ENCODE measurements at places on chromosomes 2 and 18.

GRCh38 chr2:233487748-233488345 is 78.7 kb downstream of the USP40 start:
- DNase-seq, result no peak

DNA sequence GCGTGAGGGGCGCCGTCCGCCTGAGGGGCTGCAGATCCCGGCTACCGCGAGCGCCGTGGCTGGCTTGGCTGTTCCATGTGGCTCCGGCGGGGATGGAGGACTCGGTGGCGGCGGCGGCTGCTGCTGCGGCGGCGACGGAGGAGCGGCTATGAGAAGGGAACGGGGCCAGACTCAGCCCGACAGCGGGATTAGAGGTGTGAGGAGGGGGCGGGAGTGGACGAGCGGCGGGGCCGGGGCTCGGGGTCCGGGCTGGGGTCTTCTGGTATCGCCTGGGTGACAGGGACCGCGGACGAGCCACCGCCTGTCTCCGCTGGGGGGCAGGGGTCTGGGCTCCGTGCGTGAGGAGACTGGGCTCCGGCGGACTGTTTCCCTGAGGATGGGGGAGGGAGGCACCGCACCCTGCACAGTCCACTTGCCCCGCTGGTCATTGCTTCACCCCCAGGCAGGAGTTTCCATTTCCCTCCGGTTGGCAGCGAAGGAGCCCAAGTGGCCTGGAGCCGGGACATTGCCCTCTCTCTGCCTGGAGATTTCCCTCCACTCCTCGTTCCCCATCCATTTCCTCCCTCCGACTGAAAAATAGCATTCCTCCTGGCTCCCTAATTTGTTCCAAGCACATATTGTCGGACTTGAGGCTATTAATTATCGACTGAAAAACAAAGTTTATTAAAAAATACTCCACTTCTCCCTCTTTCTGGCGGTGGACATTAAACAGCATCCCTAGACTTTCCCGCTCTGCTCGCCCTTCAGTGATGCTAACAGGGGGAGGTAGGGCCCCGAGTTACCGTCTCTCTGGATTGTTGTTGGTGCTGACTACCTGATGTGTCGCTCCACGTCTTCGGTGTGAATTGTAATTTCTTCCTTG is 577 bp downstream of the EHBP1 start:
- no peak for DNase-seq

- no peak for DNase-seq
These were observed 478 bp upstream of the PRKAG3 start for GRCh38 chr2:218832081-218832480.

DNA sequence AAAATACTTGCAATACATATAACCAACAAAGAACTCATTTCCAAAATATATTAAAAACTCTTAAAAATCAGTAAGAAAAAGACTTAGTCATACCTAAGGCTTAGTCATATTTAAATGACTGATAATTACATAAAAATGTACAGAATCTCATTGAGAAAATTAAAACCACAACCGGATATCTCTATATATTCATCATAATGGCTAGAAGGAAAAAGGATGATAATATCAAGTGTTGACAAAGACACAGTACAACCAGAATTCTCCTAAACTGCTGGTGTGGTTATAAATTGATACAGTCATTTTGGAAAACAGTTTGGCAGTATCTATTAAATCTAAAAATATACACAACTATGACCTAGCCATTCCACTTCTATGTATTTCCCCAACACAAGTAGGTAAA is 27.1 kb upstream of the IHH start:
- DNase-seq, result no peak

DNA sequence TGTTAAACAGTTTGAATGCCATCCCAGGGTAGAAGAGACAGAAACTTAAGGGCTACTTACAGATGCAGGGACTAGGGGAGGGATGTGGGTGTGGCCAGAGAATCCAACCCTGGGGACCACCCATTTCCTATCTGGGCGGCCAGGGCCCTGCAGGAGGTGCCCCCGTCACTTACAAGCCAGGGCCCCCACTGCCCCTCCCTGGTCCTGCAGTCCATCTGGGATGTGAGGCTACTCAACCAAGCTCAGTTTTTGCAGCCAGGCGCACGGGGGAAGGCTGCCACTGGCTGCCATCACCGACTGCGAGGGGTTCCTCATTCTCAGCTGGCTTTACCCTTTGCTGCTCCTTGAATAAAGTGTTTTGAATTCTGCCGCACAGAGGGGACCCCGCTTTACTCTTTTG is 42.1 kb downstream of the RRM2 start:
- DNase-seq, result no peak

GRCh38 chr18:41391616-41392595 is 563.1 kb upstream of the PIK3C3 start:
- peak; percentile 78 for DNase-seq
